ENCODE measurements at places on chromosomes 1 and 21.
A peak's percentile ranks its signal among the peaks of the same experiment; 100 is the strongest.

DNA sequence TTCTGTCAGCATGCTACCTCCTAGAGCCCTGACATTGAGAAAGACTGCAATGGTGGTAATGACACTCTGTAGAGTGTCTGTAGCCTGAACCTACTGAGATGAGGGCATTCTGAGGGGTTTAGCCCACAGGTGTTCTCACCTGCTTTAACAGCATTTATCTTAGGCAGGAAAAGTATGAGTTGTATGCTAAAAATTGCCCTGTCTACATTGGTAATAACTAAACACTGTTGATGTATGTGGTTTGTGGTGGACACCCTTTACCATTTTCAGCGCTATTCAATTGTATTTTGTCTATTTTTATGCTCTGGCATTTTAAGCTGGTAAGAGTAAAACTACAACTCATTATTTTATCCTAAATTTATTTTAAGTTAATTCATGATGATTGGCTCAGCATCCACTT, 10.0 kb downstream of the PYHIN1 start:
- DNase-seq: no peak

DNA sequence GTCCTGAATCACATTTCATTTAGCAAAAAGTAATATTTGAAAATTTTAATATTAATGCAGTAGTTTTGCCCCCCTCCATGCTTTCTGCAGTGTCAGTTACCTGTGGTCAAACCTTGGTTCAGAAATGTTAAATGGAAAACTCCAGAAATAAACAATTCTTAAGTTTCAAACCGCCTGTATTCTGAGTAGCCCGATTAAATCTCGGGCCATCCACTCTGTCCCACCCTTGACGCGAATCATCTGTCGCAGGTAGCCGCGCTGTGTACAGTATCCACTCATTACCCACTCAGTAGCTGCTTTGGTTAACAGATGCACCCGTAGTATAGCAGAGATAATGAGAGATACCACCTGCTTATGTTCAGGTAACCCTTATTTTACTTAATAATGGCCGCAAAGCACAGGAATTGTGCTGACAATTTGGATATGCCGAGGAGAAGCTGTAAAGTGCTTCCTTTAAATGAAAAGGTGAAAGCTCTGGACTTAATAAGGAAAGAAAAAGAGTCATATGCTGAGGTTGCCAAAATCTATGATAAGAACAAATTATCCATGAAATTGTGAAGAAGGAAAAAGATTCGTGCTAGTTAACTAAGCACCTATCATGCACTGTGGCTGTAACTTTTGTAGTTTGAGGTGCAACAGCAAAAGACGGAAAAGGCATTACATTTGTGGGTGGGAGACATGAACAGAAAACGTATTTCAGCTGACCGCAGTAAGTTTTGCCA, 889 bp upstream of the SCYL3 start:
- DNase-seq: peak; percentile 9

DNA sequence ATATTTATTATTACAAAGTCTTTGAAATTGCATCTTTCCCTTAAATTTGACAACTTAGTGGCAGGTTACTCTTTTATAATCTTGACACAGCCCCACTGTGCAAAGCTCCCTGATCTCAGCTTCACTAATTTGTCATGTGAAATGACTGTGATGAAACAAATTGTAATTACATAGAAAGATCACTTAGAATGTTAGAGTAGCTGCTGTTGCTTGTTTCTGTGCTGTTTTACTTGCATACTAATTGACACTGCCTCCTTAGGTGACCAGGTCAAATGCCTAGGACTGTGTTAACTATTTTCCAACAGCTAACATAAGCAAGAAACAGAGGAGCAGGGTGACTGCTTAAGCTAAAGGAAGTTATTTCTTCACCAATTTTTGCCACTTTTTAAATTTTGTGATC, 211.3 kb downstream of the ZNF326 start:
- DNase-seq: no peak

DNA sequence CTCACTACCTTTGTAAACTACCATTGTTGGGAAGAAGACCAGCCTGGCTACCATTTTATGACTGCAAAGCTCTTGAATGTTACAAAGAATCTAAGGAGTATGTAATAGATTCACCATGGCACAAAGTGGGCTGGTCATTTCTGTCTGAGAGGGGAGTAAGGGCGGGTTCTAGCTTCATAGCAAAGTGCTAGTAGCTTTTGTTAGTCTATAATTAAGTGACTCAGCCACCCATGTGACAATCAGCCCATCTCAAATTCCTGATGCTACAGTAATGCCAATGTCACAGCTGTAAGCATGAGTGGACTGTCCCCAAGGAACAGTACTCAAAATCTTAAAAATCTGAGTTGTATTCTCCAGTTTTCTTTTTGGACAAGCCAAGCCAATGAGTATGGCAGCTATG, 15.4 kb upstream of the OTUD3 start:
- no peak for DNase-seq

- no peak for DNase-seq
Measured at GRCh38 chr1:4601941-4602340, 52.5 kb upstream of the AJAP1 start.

DNA sequence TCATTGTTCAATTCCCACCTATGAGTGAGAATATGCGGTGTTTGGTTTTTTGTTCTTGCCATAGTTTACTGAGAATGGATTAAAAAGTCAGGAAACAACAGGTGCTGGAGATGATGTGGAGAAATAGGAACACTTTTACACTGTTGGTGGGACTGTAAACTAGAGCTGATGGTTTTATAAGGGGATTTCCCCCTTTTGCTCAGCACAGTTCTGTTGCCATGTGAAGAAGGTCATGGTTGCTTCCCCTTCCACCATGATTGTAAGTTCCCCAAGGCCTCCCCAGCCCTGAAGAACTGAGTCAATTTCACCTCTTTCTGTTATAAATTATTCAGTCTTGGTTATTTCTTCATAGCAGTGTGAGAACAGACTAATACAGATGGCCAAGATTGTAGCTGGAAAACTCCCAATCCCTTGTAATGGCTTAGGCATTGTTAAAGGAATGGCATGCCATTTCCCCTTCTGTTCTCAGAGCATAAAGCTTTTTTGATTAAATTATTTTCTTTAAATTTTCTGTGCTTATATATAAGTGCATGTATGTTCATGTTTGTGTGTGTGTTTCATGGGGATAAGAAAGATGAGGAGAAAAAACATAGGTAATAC, 144.8 kb downstream of the BACH1 start:
- DNase-seq: no peak

- DNase-seq: no peak
Measured at GRCh38 chr1:85892366-85892765, 184.1 kb upstream of the ZNHIT6 start.

DNA sequence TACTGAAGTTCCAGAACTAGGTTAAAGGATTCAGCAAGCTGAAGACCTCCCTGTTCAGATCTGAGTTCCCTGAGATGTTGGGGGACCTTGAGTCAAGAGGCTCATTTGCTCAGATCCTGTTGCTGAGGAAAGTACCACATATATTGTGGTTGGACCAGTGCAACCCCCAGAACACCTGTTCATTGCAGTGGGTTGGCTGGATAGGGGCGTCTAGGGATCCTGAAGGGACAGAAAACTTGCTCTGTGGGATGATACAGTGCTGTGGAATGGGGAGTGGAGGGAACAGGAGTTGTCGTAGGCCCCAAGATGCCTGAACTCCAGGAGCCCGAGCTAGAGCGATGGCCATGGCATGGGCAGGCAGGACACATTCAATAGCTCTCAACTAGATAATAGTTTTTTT, 24.6 kb upstream of the MAPKAPK2 start:
- no peak for DNase-seq

DNA sequence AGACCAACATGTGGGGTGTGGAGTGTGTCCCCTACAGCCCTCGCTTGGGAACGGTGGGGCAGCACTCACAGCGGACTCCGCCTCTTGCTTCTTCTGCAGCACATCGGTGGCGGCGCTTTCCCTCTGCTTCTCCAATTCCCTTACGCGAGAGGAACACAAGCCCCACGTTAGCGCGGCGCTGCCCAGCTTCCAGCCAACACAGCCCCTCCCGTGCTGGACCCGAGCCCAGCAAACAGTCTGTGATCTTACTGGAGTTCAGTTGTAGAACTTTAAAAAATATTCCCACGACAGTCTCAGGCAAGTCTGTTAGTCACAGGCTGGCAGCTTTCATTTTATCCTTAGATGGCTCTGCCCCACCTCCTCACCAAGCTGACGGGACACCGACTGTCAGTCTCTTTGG, 13.6 kb downstream of the THAP3 start:
- DNase-seq: peak; percentile 82

- no peak for DNase-seq
Measured at GRCh38 chr1:78224861-78225552, 179.2 kb downstream of the GIPC2 start.

- no peak for DNase-seq
Measured at GRCh38 chr1:177794376-177794991, 175.4 kb downstream of the SEC16B start.

GRCh38 chr21:37101384-37101783, 28.3 kb downstream of the TTC3 start:
- no peak for DNase-seq

GRCh38 chr1:23389837-23390321, 20.2 kb upstream of the ZNF436 start:
- no peak for DNase-seq

DNA sequence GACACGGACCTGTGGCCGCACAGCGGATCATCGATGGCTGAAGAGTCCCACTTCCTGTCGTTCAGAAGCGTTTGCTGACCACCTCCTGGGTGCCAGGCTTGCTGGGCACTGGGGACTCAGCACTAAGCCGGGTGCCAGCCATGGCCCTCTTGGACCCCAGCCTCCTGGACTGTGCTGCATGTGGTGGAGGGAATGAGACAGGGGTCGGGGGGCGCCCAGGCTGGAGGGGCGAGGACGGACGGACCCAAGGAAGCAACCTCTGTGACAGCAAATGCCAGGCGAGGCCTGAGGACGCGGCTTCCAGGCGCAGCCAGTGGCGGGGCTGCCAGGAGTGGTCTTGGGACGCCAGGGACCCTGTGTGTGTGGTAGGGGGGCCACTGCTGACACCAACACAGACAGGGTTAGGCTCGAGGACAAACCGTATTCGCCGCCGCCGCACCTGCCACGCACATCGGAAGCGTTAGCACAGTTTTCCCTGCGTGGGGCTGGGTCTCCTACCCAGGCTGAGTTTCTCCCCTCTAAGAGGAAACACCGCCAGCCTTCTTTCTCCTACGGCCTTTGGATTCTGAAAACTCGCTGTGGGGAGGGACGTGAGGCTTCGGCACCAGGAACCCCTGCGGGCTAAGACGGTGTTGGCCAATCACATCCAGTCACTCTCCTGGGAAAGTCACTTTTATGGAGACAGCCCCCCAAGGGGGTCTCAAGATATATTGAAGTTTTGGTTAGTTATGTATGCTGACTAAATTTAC, 3.1 kb upstream of the MXRA8 start:
- no peak for DNase-seq

- DNase-seq: no peak
Measured at GRCh38 chr1:30005972-30006619, 717.3 kb downstream of the MATN1 start.

GRCh38 chr1:36520056-36520455, 37.3 kb upstream of the CSF3R start:
- DNase-seq: no peak

Measured in muscle of arm (tissue), 14 donors.